ENCODE measurements at places on chromosomes 2 and 18.
A peak's percentile ranks its signal among the peaks of the same experiment; 100 is the strongest.

GRCh38 chr18:13371689-13372418 lies 153.3 kb downstream of the LDLRAD4 start:
- no peak for DNase-seq

- DNase-seq, result no peak
These were observed 2.5 kb downstream of the NFU1 start for GRCh38 chr2:69434753-69435152.

- DNase-seq, result no peak
These were observed 896.2 kb downstream of the CCDC85A start for GRCh38 chr2:57080035-57080434.

- DNase-seq, result no peak
These were observed 93.7 kb downstream of the CERKL start for GRCh38 chr2:181563101-181563692.

DNA sequence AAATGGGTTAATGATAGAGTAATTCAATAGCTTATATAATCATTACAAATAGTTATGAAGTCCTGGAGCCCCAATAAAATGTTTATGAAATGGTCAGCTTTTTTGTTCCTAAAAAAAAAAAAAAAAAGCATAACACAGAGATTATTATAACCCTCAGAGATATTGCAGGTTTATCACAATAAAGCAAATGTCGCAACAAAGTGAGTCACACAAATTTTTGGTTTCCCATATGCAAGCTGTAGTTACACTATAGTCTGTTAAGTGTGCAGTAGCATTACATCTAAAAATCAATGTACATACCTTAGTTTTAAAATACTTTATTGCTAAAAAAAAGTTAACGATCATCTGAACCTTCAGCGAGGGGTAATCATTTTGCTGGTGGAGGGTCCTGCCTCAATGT lies 20.0 kb downstream of the WDFY1 start:
- DNase-seq, result no peak

DNA sequence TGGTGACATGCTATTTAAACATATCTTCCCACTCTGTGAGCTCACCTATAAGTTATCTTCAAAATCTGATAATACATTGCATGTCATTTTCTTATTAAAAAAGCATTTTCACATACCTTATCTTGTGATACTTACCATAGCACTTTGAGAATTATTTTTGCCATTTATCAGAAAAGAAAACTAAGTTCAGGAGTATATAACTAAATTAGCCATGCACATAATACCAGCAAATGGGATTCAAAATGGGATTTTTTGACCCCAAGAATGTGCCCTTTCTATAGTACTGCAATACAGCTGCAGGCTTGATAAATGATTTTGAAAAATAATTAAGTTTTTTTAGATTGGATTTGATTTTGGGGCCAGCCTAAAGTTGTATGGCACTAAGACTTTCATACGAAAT lies 41.2 kb downstream of the SLC8A1 start:
- no peak for DNase-seq

- no peak for DNase-seq
These were observed 565.9 kb downstream of the RIT2 start for GRCh38 chr18:42549596-42549995.

DNA sequence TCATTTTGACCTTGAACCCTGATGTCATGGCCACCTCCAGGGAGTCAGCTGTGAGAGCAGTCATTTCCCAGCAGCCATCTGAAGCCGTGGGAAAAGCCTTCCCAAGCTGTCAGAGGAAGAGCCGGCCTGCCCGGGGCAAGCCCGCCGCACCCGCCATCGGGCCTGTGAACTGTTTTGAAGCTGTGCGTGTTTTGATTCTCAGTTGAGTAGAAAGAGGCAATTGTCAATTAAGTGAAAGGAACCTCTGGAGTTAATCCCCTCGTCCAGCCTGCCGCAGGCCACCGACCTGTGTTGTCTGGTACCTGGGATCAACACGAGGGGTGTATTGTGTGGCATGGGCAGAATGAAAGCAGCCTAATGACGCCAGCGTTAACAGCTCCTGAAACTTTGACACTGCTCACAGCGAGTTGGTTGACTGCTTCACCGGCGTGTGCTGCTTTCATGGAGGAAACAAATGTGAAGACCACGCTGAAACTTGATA lies 318.4 kb downstream of the AGAP1 start:
- no peak for DNase-seq

DNA sequence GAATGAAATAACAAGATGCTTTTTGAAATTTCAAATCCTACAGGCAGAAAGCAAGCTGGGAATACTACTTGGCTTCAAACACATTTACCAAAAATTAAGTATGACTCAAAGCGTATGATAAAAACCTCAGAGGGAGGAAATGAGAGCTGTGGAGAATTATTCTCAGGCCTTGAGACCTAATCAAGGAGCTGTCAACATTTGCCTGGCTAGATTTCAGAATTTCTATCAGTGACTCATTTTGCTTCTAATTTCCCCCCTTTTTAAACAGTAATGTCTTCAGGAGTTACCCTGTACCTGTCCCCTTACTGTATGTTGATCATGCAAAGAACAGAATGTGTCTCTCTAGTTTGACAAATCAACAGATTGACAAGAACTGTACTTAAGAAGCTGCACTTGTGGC lies 1324.5 kb upstream of the DDX18 start:
- DNase-seq, result no peak

DNA sequence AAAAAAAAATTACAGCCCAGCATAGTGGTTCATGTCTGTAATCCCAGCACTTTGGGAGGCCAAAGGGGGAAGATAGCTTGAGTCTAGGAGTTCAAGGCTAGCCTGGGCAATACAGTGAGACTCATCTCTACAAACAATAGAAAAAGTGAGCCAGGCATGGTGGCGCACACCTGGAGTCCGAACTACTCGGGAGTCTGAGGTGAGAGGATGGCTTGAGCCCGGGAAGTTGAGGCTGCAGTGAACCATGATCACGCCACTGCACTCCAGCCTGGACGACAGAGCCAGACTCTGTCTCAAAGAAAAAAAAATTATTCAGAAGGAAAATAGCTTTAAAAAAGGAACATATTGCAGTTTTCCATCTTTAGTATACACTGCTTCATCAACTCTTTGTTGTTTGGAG lies 47.8 kb downstream of the CYP27C1 start:
- no peak for DNase-seq

DNA sequence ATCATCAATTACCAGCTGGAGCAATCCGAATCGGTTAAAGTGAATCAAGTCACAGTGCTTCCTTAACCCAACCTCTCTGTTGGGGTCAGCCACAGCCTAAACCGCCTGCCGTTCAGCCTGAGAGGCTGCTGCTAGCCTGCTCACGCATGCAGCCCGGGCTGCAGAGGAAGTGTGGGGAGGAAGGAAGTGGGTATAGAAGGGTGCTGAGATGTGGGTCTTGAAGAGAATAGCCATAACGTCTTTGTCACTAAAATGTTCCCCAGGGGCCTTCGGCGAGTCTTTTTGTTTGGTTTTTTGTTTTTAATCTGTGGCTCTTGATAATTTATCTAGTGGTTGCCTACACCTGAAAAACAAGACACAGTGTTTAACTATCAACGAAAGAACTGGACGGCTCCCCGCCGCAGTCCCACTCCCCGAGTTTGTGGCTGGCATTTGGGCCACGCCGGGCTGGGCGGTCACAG lies 496 bp upstream of the ITGA4 start:
- peak; percentile 64 for DNase-seq

DNA sequence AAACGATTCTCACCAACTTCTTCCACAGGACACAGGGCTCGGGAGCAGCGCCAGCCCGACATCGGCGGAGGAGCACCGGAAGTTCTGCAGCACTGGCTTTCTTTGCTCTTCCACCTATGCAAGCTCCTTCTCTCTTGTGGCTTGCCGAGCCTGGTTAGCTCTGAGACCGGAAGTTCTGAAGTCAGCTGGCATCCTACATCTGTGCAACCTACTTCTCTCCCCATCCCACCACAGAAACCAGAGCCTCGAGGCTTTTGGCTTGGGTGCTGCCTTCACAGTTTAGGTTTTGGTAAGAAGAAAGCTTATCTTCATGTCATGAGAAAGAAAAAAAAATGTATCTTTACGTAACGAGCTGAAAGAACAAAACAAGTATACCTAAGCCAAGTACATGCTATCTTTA lies 111.7 kb downstream of the ANKRD44 start:
- no peak for DNase-seq

DNA sequence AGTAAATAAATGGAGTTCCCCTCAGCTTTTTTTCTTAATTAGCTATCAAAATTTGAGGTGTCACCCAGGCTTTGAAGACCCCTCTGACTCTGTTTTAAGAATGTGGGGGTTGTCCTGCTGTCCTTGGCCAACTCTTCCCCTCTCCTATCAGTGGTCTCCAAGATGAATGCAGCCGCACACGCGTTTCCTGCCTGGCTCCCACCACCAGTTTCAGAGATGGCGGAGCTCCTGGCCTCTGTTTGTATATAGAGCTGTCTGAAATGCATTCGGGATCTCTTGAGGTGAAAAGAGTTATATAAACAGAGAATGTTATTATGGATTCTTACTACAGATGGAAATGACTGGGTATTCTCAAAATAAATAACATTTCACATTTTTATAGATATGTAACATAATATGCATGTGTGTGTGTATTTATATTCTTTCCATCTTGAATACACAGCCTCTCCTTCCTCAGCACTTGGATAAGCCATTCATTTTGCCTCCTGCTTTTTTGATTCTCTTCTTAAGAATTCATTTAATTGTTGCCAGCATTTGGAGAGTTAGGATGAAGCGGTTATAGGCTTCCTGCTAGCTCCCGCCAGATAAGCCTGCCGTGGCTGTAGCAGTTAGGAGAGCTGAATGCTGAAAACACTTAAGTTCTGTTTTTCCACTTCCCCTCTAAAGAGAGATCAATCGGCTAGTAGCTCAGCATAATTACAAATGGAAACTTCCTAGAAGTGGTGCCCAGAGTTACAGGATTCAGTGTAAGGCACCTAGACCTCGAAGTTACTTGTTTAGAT lies 659.3 kb upstream of the FANCL start:
- no peak for DNase-seq

GRCh38 chr2:200311139-200311538 lies 4.6 kb downstream of the SPATS2L start:
- DNase-seq, result no peak

DNA sequence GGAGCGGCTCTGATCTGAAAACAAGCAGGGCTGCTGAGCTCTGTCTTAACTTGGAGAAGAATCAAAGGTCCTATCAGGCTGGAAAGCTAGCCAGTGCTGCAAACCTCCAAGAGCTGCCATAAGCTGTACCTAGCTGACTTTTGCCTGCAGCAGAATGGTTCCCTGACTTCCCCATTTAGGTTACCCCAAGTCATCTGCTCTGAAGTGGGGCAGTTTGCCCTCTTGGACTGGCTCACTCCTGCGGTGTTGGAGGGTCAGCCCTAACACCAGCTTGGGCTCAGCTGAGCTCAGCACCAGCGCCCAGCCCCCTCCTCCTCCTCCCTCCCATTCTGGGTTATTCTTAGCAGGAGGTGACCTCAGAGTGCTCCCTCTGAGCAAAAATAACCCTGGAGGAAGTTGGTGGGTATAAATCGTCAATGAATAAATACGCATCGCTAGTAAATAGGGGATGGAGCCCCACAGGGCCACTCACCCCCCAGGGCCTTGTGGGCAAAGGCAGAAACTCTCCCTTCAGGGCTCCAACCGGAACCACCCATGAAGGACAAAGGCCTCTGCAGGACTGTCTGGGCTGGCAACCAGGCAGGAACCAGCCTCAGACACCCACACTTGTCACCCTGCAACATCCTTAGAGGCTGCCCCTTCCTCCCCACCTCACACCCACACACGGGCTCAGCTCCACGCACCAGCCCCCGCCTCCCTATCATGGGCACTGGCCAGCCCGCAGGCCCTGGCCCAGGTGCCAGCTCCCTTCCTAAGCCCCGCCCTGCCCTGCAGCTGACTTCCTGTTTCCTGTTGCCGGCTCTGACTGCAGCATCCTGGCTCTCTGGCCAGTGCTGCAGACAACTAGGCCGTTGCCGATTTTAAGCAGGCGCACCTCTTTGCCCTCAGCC lies 46.9 kb downstream of the DNMT3A start:
- DNase-seq, result no peak

DNA sequence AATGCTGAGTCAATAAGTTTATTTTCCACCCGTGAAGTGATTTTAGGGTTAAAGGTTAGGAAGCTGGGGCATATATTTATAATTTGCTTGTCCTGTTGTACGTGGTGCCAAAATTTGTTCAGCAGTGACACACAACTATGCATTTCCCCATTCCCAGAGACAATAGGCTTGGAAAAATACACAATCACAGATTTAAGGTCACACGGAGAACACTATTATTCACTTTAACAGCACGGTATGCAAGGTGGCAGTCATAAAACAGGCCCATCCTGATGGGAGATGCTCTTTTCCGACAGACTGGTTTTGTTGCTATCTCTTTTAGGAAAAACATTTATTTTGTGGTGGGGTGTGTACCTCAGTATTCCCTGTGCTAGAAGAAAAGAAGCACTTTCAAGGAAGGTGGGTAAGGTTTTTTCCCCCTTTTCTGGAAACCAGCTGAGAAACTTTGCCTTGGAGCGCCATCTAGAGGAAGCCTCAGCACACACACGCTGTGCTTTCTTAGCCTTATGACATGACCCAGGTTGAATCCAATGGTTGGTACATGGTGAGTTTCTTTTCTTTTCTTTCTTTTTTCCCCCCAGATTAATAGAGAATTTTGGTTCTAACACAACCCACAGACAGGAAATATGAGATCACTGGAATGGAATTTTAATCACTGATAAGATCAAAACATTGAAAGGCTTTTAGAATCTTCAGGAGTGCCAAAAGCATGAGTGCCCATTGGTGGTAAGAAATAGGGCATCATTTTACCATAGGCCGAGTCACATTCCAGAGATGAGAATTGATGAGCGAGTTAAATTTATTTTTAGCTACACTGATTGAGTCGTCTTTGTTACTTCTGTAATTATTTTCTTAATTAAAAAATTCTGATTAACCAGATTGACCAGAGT lies 332.1 kb downstream of the AGPS start:
- no peak for DNase-seq

- no peak for DNase-seq
These were observed 199.5 kb downstream of the TWIST2 start for GRCh38 chr2:239047420-239047819.

DNA sequence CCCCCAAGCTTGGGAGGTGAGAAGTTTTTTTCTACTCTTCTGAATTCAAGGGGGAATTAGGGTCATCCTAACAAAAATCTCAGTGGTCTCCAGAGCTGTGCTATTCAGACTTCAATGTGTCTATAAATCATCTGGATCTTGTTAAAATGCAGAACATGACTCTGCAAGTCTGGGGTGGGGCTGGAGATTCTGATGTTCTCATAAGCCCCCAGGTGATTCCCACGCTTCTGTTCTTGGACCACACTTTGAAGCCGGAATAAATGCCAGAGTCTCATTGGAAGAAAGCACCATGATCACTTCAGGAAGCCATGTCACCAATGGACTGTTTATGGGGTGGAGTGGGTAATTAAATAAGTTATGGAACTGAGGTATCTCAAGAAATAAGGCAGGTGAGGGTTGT lies 22.2 kb upstream of the SLC16A14 start:
- DNase-seq, result no peak

- DNase-seq, result no peak
These were observed 44.0 kb downstream of the MYL12B start for GRCh38 chr18:3305933-3306332.

DNA sequence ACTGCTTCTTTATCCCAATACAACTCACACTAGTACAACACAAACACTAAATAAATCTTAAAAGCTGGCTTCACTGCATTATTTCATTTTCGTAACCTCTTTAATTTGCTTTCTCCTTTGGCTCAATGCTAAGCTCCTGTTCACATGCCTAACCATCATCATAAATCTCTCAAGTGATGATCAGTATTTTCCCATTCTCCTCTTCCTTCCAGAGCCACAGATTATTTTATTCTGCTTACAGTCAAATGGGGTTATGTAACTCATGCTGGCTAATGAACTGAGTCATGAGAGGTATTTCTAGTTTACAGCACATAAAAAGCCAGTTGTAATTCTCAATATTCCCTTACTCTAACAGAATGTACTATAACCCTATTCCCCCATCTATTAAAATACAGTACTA lies 350.4 kb upstream of the ZC3H15 start:
- DNase-seq, result no peak
